ENCODE measurements at places on chromosomes 4 and X. TPM values are rescaled to one million over a fixed set of nuclear protein-coding genes. Genes with fewer than 3 reads are reported as not detected.

DNA sequence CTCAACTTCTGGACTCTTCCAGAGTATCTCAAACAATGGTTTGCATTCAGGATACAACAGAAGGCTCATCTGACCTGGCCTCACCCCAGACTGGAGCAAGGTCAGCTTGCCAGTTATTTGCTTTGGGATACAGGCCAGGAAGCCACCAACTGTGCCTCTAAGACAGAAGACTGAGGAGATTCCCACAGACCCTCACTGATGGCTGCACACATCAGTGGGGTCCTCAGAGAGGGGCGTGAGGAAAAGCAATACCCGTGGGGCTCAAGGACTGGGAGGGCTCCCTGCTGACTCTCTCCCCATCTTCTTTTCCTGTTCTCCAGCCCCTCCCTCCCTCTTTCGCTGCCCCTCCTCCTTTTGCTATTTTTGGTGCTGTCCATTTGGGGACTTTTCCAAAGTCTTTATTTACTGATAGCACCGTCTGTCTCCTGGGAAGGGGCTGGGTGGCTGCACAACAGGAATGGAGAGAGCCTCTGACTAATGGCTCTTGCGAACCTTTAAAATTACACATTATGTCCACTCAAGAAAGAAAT lies 23.2 kb downstream of the RELL1 start:
- no peak for DNase-seq

Gene ART3
- total RNA-seq: 2.9 TPM

Gene CT83
- not detected for total RNA-seq

DNA sequence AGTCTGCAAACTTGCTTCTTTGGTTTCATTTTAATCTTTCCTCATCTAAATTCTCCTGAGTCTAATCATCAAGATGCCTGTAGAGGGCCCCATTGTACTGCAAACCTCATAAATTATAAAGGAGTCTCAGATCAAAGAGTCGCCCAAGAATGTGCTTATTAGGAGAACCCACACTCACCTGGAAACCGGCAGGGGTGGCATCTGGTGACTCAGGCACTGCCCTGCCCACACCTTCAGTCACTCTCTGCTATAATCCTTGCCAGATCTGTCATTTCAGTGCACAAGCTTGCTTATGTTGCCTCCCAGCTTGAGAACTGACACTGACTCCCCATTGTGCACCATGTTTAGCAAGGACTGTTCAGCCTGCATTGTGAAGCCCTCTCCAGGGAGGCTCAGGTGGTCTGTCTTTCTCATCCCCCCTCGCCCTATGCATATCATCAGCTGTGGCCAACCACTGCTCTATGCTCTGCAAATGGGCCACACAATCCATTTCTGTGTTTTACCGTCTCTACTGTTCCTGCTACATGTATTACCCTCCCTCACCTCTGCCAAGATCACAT lies 12.4 kb downstream of the EPGN start:
- no peak for DNase-seq

DNA sequence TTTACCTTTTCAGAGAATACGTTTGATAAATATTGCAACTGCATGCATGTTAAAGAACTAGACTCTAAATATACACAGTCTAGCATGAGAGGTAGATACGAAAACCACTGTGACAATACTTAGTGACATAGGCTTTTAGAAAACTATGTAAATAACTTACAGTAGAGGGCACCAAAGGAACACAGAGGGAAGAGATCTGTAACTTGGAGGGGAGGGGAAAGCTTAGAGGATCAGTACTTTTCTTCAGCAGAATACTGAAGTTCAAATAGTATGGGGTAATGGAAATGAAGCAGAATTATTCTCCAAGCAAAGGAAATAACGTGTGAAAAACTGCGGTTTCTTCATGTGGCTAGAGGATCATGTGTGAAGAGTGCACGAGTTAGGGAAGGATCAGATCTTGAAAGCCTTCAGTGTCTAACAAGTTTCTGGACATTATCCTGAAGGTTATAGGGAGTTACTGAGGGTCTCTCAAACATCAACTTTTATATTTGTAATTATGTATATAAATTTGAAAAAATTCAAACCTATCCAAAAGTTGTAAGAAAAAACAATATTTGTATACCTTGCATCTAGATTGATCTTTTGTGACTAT lies 264.3 kb downstream of the NPFFR2 start:
- no peak for DNase-seq

DNA sequence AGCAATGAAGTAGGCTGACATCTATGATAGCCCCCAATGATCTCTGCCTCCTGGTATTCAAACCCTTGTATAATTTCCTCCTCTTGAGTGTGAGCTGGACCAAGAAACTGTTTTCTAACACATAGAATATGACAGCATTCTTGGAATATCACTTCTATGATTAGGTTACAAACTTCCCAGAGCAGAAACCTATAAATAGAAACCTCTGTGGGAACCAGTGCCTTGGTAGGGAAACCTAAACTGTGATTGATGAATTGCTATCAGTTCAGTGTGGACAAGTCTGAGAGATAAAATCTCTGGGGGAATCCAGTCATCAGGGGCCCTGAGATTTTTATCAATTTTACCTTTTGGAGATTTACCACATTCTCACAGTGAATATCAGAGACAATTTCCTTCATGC lies 756.5 kb upstream of the AGA start:
- DNase-seq: no peak

GRCh38 chrX:28135378-28136047 lies 154.3 kb upstream of the DCAF8L1 start:
- DNase-seq: no peak

DNA sequence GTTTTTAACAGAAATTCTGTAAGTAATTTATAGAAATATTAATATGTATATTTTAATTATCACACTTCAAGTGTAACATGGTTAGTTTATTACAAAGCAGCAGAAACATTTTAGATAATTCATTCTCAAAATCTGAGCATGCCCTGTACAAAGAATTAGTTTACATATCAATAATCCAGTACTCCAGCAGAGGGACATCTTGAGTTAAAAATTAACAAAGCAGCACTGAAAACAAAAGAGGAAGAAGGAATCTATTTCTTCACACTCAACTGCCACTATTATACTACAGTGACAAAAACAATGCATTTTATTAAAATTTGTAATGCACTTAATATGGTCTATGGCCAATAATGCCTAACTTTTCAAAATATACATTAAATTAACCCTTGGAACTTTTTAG lies 179.1 kb upstream of the KLHL4 start:
- DNase-seq: no peak

Gene REPS2
- 10.4 TPM for total RNA-seq

Gene RNF128
- 0.90 TPM for total RNA-seq

- no peak for DNase-seq
Measured at GRCh38 chrX:69546417-69546816, 42.3 kb downstream of the NALF2 start.

Gene TLR3
- 13.3 TPM for total RNA-seq

- DNase-seq: no peak
Measured at GRCh38 chrX:7446815-7447214, 298.9 kb upstream of the PUDP start.

- no peak for DNase-seq
Measured at GRCh38 chr4:87669373-87669772, 19.3 kb downstream of the DMP1 start.

- no peak for DNase-seq
Measured at GRCh38 chr4:27742816-27743215, 882.2 kb downstream of the STIM2 start.

DNA sequence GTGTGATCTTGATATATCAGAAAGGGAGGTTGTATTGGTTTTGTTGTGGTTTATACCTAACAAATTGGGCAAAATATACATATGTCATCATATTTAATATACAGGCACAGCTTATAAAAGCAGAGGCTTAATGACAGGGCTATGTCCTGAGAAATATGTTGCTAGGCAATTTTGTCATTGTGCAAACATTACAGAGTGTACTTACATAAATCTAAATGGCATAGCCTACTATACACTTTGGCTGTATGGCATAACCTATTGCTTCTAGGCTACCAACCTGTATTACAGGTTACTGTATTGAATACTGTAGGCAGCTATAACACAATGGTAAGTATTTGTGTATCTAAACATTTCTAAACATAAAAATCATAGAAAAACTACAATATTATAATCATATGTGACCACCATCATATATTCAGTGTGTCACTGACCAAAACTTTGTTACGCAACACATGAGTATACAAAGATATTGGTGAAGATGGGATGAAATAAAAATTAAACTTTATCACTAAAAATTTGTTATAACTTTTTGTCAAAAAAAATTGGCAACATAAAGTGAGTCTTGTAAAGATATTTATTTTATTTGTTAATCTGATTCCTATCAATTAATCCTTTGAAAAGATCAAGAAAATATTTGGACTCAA lies 414.0 kb upstream of the HS3ST1 start:
- no peak for DNase-seq

Gene ZAR1
- total RNA-seq: not detected

DNA sequence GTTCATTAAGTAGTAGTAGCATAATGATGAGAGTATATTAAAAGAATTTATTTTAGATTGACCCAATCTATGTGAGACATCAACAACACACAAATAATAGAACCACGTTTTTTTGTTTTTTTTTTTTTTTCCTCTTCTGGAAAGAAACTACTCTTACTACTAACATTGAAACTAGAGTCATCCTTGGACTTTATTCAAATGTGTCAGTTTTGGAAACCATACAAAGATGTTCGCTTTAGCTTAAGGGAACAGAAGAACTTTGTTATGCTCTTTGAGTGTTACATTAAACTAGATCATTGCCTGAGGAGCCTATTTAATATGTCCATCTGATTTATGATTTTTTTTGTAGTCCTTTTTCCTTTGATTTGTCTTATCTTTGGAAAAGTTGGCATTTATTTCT lies 166.7 kb downstream of the RPA4 start:
- no peak for DNase-seq

- no peak for DNase-seq
Measured at GRCh38 chr4:126986828-126987227, 645.9 kb upstream of the INTU start.

- no peak for DNase-seq
Measured at GRCh38 chrX:20224814-20225487, 41.8 kb downstream of the RPS6KA3 start.

Gene ETDB
- total RNA-seq: not detected

DNA sequence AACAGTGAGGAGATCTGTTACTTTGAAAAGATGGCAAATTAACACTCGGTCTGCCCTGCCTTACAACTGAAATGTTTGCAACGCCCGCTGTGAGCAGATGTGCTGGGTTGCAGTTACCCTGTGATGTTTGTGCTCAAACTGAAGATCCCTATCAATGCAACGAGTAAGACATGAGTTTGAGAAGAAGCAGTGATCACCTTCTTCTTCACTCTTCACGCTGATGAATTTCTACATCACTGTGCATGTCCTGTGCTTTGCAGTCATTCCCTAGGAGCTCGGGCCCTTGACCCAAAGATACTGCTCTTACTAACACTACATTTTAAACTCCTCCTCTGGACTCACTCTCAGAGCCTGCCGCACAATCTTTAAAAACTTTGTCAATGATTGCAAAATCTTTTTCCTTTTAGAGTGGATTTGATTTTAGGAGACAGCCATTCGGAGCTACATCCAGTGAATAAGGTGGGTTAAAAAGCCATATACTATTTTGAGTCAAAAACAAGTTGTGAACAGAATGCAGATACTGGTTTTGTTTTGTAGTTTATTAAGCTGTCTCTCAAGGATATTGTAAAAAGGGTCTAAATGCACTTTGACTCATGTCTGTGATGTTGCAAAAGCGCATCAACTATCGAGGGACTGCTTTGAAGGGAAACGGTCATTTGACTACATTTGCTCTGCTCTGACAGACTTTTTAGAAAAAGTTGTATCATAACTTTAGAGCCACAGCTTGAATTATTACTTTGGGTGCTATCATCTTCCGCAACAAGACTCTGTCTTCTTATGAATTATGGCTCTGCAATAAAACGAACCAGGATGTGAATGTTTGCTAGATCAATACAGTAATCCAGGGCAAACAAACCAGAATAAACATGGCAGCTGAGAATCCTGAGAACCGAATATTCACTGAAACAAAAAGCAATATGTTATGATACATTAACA lies 5.7 kb upstream of the RHOH start:
- DNase-seq: no peak

Gene BGN
- total RNA-seq: 63.9 TPM

DNA sequence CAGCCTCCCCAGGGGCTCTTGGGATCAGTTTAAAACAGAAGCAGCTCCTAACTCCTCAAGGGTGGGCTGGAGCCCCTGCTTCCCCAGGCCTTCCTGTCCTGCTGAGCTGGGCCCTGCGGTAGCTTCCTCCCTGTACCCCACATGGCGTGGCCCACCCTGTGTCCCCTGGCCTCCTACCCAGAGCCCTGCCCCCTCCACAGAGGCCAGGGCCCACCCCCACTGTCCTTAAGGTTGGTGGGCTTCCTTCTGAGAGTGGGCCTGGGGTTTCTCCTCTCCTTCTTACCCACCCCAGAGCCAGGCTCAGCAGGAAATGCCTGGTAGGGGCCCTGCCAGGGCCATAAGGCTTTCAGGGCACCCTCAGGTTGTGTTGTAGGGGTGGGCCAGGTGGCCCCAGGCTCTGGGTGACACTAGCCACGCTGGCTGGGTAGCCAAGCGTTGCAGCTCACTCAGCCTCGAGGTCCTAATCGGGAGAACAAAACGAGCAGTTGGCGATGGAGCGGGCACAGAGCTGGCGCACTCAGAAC lies 11.6 kb downstream of the SH3BP2 start:
- DNase-seq: no peak

Gene POU3F4
- not detected for total RNA-seq

Gene WDFY3
- 79.4 TPM for total RNA-seq

DNA sequence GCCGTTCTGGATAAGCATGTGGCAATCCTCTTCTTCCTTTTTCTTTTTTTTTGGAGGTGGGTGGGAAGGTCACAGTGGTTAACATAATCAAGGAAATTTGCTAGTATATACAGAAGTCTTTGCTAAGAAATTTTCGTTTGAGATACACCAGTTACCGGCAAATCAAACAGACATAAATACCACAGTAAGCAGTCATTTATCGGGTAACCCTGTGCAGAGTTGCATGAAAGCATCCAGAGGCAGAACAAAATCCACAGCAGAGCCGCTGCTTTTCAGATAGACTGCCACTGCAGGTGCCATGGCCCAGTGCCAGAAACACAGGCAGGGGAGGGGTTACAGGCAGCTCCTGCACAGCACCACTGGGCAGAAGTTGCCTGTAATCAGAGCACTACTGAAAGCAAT lies 179.1 kb upstream of the MAB21L2 start:
- DNase-seq: no peak

DNA sequence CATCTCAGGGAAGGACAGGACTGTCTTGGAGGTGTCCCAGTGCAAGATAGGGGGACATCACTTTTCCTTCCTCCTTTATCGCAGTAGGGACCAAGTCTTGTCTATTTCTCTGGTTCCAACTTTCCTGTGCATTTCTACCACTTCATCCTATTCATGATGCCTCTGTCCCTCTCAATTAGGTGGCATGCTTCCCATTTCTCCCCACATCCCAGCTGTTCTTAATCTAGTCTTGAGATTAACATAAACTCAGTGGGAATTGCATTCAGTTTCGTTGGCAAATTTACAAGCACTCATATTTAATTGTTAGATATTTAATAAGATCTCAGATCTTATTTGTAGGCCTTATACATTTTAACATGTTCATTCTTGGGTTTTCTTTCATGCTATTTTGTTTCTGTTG lies 15.7 kb upstream of the ODAM start:
- DNase-seq: no peak

GRCh38 chr4:188701952-188702351 lies 562.7 kb downstream of the TRIML1 start:
- no peak for DNase-seq

Data from tibial nerve (tissue), 4 donors.